Inflammatory macrophage treated with lipopolysaccharide for 1 hour (primary cell): ENCODE measurements at places on chromosomes 4 and X.

DNA sequence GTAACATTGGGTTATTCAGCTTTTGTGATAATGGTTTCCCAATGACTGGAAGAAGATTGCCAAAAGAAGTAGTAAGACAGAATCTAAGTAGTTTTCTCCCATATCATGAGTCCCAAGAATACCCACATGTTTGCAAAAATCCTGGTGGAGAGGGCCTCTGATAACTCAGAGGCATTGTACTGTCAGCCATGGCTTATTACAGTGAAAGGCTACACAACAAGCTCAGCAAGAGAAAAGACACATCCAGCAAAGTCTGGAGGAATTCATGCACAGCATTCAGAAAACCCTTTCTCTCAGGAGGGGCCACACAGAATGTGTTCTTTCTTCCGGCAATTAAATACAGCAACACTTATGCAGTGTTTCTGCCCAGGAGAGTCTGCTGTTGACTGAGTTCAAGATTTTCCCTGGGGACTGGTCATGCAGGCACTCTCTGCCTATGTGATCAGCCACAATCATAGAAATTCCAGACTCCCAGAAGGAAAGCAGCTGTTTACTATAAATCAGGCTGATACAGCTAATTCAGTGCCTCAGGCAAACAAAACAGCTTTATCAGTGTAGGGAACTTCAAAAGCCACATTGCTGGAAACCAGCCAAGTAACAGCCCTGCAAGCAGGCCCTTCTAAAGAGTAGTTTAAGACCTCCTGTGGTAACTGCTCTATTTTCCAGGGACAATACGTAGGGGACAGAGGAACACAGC, 937.1 kb downstream of the CCSER1 start:
- DNase-seq, result no peak

- DNase-seq, result no peak
Measured at GRCh38 chrX:41982953-41983352, 59.6 kb upstream of the CASK start.

GRCh38 chr4:108223313-108223712, 54.6 kb upstream of the LEF1 start:
- DNase-seq, result no peak

DNA sequence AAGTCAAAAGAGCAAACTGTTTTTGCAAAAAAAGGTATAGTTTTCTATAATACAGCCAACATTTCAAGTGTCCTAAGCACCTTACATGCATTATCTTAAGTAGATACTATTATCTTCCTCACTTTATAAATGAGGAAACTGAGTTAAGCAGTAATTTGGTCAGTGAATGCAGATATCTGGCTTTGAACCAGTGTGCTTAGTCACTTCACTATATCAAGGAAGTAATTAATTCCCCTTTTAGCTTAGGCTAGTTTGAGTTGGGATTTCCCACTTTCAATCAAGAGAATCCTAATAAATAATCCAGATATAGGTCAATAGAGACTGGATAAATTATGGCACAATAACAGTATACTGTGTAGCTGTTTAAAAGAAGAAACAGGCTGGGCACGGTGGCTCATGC, 14.8 kb downstream of the SPINK2 start:
- peak; percentile 38 for DNase-seq

- DNase-seq, result no peak
Measured at GRCh38 chrX:39809331-39809730, 288.4 kb downstream of the BCOR start.

DNA sequence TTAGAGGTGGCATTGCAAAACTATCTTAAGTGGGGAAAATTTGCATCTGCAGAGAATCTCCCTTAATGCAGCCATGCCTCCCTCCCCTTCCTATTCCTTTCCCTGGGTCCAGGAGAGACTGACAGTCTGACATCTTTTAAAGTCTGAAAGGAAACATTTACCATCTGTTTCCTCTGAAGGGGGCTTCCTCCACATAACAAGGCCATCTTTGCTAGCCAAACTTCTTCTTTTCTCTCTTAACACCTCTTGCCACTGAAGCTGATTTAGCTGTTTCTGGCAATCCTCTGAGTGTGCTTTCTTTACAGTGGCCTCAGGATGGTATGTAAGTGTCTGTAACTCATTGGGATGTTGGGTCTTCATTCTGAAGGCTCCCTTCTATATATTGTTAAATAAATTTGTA, 34.6 kb upstream of the AADAT start:
- no peak for DNase-seq
